ENCODE measurements at places on chromosomes 5 and 9.

GRCh38 chr5:164597293-164597900, 1092.0 kb downstream of the MAT2B start:
- no peak for DNase-seq

GRCh38 chr5:61525512-61526206, 193.6 kb downstream of the ZSWIM6 start:
- DNase-seq, result no peak

GRCh38 chr5:6328173-6328572, 50.2 kb downstream of the MED10 start:
- no peak for DNase-seq

DNA sequence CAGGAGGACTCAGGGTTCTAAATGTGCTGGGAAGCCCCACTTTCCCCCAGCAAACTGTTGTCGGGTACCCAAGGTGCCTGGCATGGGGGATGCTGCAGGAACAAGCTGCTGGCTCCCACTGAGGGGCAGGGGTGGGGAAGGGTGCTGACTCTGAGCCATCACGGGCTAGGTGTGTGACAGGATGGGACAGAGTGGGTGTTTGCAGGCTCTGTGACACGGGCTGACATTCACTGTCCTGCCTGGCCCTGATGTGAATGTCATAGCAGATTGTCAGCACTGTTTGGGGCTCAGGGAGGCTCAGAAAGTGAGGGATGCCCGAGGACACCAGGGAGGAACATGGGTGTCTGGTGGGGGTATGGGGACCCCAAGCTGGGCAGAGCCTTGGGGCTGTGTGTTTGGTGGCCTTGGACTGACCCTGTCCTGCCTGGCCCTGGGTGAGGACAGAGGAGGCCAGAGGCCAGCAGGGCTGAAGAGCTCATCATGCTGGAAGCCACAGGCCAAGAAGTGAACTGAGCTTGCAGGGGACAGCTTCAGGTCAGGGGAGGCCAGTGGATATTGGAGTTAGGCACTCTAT, 20.6 kb downstream of the WNK2 start:
- DNase-seq, result no peak

- no peak for DNase-seq
These were observed 329.5 kb downstream of the ICE1 start for GRCh38 chr5:5751987-5752386.

- DNase-seq, result no peak
These were observed 96.3 kb downstream of the ZNF608 start for GRCh38 chr5:124650147-124650561.

GRCh38 chr5:93611976-93612854, 29.2 kb downstream of the NR2F1 start:
- DNase-seq, result no peak

GRCh38 chr9:92563116-92564100, 27.6 kb upstream of the ECM2 start:
- no peak for DNase-seq

DNA sequence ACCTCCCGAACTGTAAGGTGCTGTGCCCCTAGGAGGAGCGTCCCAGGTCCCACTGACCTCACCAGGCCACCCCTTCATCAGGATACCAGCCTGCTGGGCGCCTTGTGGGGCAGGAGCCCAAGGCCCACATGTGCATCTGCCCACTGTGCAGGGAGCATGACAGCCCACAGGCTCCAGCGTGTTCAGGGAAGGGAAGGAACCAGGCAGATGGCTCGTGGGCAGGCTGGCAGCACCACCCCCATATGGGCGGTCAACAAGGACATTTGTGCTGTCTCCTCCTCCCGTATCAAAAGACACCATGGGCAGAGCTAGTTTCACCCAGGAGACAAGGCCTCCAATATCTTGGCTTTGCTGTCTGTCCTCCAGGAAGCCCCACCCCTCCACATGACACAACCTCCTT, 85.5 kb upstream of the PPP1R26 start:
- DNase-seq, result no peak

- DNase-seq, result no peak
These were observed 4.1 kb downstream of the BAG1 start for GRCh38 chr9:33260372-33260771.

- DNase-seq, result no peak
These were observed 69.9 kb downstream of the HSPA4 start for GRCh38 chr5:133121611-133122150.

- no peak for DNase-seq
These were observed 110.3 kb downstream of the SLC12A2 start for GRCh38 chr5:128193665-128194390.

DNA sequence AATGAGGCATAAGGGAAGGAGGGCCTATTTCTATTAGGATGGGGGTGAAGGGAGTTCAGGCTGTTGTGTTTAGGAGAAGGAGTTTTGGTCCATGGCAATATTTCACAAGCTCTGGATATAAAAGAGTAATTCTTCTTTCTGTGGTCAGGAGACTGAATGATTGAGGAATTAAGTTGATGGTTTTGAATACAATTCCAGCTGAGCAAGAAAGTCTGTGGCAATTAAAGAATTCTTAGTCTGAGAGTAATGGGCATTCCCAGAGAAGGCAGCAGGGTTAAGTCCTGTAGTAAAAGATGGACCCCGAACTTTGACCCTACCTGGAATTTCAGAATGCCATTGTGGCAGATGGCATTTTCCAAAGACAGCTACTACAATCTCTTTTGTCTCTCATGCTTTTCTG, 202.6 kb downstream of the TLE4 start:
- no peak for DNase-seq

- no peak for DNase-seq
These were observed 715.2 kb upstream of the DMAC1 start for GRCh38 chr9:8514760-8515159.

DNA sequence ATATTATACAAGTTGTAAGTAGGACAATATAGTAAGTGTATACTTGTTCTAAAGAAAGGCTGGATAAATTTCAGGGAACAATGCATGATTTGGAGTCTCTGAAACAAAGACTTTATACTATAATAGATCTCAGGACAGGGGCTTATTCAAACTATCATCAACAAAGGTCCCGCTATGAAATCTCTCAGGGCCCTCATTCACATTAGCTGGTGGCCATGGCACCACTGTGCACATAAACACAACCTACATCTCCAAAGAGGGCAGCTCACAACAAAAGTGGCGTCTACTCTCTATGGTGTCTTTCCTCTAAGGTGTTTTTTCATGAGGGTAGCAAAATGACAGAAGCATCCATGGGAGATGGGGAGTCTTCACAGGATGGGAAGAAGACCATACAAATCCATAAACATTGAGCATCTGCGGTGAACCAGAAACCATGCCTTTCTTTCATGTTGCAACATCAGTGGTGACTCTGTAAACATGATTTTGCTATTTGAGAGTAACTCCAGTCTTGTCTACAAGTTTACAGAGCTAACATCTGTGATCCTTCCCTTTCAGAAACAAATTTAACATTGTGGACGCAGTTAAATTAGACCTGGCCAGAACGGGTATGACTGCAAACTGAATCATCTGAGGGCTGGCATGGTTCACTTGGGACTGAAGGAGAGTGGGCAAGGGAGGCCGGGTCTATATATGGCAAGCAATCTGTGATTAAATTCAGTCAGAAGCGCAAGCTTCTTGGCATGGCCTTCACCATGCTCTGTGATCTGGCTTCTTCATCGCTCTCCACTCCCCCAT, 5.5 kb downstream of the TTLL11 start:
- DNase-seq, result no peak

DNA sequence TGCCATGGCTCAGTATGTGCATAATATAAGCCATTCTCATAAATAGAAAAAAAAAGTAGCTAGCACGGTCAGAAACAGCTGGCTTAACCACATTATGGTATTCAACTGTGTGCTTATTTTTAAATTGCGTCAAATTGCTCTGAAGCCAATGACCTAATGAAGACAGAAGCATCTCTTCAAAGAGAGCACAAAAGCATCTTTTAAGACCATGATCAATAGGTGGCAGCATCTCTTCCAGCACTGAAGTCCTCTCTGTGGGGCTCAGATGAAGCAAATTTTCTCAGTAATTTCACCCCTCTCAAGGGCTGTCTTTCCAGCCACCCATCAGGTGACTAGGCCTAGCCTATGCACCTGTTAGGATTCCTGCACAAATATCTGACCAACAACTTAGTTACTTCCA, 251.4 kb downstream of the GLIS3 start:
- DNase-seq, result no peak

- no peak for DNase-seq
These were observed 196.8 kb upstream of the TRIM32 start for GRCh38 chr9:116490321-116490720.

DNA sequence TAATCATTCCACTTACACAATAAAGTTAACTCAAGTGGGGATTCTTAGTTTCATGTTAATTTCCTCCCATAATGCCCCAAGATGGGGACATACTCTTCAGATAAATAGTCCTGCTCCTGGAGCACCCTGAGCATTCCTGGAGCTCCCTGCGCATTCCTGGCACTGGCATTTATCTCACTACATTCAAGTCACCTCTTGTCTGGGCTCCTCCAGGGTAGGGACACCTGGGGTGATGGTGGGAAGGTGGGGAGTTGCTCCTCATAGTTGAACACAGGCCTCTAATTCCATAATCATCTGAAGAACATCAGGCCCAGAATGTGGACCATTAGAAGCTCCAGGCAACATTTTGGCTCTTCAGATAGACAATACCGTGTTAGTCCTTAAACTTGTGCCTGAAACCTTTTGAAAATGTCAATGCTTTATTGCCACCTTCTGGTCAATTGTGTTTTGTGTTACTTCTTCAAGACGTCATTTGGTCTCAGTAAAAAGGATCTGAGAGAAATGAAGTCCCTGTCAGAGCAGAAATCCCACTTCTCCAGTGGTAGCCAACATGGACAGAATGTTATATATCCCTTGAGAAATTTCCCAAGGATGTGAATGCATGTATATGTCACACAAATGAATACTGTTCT, 14.2 kb upstream of the AGGF1 start:
- peak; percentile 61 for DNase-seq
